Breast epithelium (tissue), 4 donors: ENCODE measurements at places on chromosomes 7 and 10.

DNA sequence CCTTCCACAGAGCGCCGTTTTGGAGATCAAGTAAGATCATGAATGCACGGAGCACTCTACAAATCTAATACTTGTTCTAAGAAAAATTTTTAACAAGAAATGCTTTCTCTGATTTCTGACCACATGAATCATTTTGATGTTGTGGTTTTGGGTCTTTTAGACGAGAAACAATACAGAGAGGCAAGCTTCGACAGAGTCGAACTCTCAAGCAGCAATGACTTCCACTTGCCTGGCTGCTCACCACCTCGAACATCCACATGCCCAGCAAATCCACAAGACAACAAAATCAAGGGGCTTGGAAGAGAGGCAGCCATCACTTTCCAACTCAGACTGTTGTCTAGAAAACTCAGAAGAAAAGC lies 69.4 kb upstream of the GSDME start:
- no peak for DNase-seq

DNA sequence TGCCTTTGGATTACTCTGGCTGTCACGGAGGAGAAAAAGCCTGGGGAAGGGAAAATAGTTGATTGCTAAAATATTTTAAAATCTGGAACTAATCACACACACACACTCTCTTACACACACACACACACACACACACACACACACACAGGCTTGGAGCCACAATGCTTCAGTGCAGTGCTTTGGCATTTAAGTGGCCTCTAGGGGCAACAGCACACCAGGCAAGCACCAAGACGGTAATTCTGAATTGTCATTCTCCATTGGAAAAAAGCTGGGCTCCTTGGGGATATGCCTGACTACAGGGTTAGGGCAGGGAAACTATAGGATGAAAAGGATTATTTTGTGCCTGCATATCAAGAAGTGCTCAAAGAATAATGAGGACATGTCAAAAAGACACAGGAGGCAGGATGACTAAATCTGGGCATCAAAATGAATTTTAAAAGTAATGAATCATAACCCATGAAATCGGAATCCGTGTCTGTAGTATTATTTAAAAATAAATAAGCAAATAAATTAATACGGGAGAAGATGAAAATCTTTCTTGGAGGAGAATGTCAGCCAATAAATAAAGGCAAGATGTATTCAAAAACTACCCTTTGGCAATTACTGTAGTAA lies 30.4 kb upstream of the DDC start:
- no peak for DNase-seq

DNA sequence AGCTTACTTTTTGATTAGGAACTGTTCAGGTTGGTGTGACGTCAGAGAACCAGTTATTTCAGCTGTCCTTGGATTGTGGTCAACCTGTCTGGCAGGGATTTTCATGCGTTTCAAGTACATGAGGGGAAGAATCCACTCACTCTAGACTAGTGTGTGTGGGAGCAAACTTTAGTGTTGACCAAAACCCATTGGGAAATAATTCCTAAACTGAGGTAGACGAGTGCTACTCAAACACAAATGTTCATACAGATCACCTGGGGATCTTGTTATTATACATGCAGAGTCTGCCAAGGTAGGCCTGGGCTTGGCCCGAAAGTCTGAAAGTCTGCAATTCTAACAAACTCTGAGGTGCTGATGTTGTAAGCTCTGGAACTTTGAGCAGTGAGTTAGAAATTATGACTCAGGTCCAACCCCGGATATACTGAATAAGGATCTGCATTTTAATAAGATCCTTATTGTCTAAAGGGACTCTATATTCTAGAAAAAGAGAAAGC lies 111.1 kb upstream of the CREB5 start:
- peak; percentile 59 for DNase-seq

GRCh38 chr7:82472966-82473365 lies 29.4 kb upstream of the CACNA2D1 start:
- DNase-seq = no peak

GRCh38 chr7:111517549-111517951 lies 44.7 kb downstream of the IMMP2L start:
- DNase-seq = no peak

- no peak for DNase-seq
Measured at GRCh38 chr7:110130669-110131068, 960.3 kb upstream of the LRRN3 start.

GRCh38 chr7:10429511-10429910 lies 544.2 kb upstream of the PHF14 start:
- DNase-seq = no peak

GRCh38 chr7:81470724-81471379 lies 299.0 kb downstream of the HGF start:
- DNase-seq = no peak

- no peak for DNase-seq
Measured at GRCh38 chr10:114963908-114964307, 25.9 kb downstream of the TRUB1 start.

- no peak for DNase-seq
Measured at GRCh38 chr10:6919077-6919476, 339.0 kb upstream of the PRKCQ start.

- no peak for DNase-seq
Measured at GRCh38 chr10:66455304-66455703, 470.5 kb upstream of the LRRTM3 start.

DNA sequence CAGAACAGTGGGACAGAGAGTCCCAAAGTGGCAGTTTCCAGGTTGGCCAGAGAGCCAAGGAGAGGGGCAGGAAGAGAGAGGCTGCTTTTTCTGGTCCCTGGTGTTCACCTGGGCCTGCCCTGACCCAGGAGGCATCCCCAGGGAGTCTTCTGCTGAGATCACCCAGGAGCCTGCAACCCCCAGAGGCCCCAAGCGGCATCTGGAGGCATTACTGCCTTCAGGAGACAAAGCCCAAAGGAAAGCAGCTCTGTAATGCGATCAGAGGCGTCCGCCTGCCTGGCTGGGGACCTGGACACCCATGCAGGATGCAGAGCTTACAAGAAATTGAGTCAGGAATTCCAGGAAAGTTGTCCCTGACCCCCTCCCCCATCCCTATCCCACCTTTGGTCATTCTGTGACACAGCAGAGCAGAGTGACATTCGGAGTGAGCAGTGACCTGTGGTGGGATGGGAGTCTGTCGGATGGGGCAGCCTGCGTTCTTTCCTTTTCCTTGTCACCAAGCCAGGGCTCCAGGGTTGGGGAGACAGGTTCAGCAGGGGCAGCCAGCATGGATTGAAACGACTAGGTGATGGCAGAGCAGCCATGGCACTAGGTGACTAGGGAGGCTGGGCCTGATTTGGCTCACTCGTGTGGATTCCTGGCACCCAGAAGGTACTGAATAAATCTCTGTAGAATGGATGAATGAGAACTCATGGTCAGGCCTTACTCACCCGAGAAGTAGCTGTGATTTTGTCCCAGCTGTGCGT lies 10.4 kb downstream of the UNC5B start:
- no peak for DNase-seq

GRCh38 chr10:128416231-128416630 lies 290.0 kb upstream of the MKI67 start:
- no peak for DNase-seq

GRCh38 chr7:109844362-109844761 lies 1246.6 kb upstream of the LRRN3 start:
- DNase-seq = no peak

- DNase-seq = no peak
Measured at GRCh38 chr10:47058961-47059391, 147.7 kb downstream of the PTPN20 start.

DNA sequence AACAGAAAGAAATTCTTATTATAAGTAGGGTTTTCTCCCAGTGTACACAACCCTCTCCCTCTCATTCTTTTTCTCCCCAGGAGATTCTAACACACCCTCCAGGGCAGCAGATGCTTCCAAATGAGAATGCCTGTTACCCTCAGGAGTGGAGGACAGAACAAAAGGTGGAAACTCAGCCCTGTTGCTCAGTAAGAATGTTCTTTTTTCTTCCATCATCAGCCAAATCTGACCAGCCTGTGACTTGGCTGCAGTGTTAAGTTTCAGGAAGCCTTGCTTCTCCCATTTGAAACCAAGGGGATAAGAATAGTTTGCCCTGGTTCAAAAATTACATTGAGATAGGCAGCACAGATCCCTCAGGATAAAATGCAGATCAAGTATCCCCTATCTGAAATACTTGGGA lies 77.5 kb upstream of the EEPD1 start:
- no peak for DNase-seq

DNA sequence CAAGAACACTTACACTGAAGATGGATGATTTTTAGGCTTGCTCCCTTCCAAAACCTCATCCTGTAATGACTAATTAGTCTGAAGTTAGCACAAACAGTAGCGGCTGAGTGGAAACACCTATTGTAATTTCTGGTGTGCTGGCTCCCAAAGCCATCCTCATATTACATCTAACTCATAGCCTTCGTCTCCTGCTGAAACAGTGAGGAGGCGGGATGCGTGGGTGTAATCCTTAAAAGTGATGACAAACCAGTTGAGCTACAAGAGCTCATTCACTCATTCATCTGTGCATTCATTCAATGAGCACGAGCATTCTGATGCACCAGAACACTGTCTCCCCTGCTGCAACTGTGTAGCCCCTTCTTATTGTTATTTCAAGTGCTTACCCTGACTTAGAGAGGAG lies 235.3 kb downstream of the CALN1 start:
- no peak for DNase-seq

GRCh38 chr7:17340655-17341054 lies 42.2 kb downstream of the AHR start:
- no peak for DNase-seq

DNA sequence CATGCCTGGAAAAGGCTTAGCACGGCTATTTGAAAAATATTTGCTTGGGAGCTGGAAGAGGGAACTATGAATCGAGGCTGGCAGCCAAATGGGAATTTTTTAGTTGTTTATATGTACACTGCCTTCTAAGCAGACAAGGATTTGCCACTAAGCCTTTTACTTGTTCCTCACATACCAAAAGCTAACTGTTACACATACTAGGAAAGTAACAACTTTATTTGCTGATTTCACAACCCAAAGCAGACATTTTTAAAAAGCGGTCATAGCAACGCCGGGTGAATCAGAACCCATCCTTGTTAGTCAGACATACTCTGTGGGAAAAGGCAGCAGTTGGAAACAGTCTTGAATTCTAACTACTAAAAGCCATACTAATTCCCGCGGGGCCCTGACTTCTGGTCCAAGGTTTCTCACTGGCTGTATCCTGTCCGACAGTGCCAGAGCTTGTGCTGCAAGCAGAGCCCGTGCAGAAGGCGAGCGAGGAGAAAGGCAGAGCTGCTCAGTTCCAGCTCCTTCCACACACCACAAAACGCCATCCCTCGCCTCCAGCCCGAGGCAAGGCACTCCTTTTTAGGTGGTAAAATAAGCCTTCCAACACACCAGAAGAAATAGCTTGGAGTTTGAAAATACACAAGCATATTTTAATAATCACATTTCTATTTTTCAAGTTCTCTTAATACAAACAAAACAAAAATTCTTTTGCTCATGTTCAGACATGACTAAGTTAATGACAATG lies 89.2 kb downstream of the RNF216 start:
- DNase-seq = peak; percentile 80

DNA sequence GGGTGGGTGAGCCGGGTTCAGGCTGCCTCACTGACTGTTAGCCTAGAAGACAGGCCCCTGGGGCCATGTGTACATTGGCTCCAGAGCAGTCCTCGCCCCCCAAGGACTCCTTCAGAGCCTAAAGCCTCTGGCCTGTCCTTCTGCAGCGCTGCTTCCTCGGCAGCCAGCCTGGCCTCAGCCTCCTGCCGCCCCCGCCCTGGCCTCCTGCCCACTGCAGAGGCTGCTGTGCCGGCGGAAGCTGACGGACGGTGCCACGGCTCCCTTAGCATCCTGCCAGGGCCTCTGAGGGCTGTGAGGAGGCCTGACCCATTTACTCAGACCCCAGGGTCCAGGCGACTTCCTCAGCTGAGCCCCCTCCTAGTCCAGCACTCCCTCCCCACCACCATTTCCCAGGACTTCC lies 4.9 kb downstream of the SRRM3 start:
- no peak for DNase-seq

- no peak for DNase-seq
Measured at GRCh38 chr7:138247568-138248333, 171.5 kb downstream of the AKR1D1 start.
